Fibroblast of skin of left quadriceps (primary cell): ENCODE measurements at places on chromosomes 6 and 20.

- DNase-seq: no peak
These were observed 136.4 kb upstream of the PTPN1 start for GRCh38 chr20:50373674-50374286.

DNA sequence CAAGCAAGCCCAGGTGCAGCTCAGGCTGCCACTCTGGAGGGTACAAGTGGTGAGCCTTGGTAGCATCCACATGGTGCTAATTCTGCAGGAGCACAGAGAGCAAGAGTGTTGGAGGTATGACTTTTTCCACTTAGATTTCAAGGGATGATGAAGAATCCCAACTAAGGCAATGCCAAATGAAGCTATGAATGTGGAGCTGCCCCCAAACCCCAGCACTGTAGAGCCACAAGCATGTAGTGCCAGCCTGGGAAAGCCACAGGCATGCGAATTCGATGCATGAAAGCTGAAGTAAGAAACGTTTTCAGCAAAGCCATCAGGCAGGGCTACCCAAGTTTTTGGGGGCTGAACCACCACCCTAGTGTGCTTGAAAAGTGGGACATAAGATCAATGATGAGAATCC, 251.1 kb downstream of the HAO1 start:
- DNase-seq: no peak

DNA sequence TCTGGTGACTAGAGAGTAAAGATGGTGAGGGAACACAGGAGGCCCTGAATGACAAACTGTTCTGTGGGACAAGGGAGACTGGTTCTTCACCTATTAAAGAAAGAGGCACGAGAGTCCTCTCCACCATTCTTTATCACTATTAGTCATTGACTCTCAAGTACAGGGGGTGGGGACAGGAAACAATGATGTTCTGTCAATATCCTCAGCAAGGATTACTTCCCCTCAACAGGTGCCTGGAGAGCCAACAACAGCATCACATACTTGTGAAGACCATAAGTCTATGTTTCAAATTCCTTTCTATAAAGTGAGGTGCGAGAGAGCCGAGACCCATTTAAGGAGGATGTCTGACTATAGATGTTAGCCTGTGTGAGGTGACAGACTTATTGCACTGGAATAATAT, 72.4 kb upstream of the TBC1D7 start:
- DNase-seq: no peak

DNA sequence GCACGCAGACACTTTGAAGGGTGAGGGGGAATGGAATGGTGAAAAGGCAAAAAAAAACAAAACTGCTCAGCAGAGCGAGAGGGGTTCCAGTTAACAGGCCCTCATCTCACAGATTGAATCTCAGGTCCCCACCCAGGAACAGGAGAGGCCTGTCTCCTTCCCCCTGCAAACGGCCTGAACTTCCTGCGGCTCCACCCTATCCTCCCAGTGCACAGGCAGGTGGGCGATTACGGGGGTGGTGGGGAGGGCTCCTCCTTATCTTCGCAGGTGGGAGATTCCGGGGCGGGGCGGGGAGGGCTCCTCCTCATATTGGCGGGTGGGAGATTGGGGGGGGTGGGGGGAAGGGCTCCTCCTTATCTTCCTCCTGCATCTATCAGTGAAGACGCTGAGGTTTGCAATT, 129.0 kb downstream of the SOX4 start:
- no peak for DNase-seq

DNA sequence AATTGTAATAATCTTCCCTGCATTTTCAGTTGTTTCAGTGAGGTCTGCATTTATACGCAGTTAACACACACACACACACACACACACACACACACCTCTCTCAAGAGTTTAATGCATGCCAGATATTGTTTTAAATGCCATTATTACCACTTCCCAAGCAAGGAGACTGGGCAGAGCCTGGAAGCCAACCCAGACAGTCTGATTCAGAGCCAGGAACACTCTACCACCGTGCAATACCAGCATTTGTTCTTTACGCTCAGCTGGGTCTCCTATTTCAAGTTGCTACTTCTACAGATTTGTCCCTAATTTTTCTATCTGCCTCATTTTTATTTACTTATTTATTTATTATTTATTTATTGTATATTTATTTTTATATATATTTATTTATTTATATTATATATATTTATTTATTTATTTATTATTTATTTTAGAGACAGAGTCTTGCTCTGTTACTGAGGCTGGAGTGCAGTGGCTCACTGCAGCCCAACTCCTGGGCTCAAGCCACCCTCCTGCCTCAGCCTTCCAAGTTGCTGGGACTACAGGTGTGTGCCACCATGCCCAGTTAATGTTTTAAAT, 68.4 kb downstream of the PCSK2 start:
- DNase-seq: no peak

GRCh38 chr6:158111987-158112386, 56.1 kb downstream of the SERAC1 start:
- no peak for DNase-seq

DNA sequence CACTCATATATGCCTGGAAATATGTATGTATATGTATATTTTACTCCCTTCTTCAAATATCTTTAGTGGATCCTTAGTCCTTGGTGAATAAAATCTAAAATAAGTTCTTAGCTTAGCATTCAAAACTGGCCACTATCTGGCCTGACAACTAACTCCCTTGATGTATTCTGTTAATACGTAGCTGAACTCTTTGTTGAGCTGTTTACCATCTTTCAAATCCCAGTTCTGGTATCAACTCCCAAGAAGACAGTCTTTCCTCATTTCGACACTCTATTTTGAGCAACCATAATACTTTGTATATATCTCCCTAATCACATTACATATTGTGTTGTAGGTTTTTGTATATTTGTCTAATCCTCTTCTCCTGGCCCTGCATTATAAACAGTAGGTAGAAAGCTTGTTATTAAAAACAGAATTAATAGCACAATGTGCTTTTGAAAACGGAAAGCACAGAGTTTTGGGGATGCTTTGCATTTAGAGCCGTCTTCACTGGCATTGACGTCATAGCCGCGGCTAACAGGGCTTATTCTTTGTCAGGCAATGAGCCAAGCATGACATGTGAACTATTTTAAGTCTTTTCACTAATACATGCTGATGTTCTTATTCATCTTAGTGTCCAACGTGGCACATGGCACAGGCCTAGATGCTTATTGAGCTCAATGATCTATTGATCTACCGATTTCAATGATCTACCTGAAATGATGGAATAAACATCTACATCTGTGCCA, 47.2 kb upstream of the CCN2 start:
- DNase-seq: no peak

DNA sequence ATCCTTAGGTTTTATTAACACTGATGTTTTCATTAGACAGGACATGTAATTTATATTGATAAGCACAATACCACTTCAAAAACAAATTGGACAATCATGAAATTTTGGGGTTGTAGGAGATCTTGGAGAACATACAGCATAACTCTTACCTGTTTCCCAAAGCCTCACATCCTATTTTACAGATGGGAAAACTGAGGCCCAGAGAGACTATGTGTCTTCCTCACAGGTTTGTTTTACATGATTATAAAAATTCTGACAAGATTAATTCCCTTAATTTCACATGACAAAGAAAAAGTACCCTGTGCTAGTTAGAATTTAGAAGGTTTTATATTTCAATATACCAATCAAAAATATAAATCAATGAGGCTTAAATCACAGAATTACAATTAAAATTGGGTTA, 145.5 kb downstream of the GMDS start:
- DNase-seq: no peak
